ENCODE measurements at places on chromosomes 6 and 20. TPM values are rescaled to one million over a fixed set of nuclear protein-coding genes. Genes with fewer than 3 reads are reported as not detected.

DNA sequence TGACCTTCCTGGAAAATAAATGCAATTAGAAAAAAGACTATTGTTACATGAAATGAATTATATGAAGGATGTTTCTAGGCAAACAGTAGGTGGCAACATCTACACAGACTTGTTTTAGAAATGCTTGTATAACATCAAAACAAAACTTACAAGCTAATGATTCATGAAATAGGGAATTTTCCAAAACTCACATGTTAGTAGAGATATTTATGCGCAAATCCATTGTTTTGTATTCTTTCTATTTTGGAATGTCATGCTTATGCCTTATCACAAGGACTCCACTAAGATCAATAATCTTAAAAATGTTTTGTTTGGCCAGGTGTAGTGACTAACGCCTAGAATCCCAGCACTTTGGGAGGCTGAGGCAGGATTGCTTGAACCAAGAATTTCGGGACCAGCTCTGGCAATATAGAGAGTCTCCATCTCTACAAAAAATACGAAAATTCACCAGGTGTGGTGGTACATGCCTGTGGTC is 32.3 kb upstream of the LGSN start:
- DNase-seq: no peak

DNA sequence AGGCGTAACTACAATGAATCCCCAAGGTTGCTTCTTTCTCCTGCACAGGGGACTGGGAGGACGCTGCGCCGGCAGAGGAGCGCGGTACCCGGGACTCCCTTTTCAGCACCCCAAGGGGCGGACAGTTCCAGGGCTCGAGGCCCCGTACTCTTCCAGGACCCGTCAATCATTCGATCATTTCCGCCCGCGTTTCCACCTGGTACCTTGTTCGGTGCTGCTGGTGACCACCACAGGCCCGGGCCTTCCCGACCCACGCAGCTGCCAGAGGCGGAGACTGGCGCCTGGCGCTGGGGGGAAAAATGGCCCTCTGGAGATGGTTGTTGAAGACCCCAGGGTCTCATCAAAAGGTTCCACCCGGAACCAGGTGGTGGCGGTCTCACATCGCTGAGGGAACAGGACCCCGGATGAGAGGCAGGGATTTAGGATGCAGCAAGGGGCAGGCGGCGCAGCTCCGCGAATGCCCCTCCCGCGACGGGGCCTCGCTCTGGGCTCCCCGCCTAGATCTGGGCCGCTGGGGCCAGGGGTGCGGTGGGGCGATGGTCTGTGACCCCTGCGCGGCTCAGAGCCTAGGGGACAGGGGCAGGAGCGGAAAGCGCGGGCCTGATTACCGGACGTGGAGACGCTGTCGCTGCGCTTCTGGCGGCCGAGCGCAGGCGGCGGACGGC is 744 bp downstream of the VSX1 start:
- DNase-seq: no peak

ZSCAN12 gene
- total RNA-seq: 13.9 TPM

- no peak for DNase-seq
These were observed 40.7 kb downstream of the DACT2 start for GRCh38 chr6:168278904-168279303.

DNA sequence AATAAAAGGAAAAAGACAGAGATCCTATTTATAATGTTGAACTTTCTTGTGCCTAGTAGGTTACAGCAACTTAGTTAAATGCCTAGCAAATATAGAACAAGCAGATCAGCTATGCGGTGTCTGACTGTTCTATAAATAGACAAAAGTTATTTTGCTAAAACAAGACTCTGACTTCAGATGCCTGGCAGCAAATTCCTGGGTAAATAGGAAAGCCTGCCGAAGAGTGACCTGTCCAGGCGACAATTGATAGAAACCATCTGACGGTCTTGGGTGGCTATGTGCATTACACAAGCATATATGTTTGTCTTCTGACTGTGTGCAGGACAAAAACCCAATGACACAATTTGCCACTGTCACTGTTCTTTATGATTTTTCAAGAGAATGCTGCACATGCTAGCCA is 38.0 kb upstream of the PDE10A start:
- no peak for DNase-seq

CLDN20 gene
- total RNA-seq: not detected

ZNF133 gene
- total RNA-seq: 20.9 TPM

DNA sequence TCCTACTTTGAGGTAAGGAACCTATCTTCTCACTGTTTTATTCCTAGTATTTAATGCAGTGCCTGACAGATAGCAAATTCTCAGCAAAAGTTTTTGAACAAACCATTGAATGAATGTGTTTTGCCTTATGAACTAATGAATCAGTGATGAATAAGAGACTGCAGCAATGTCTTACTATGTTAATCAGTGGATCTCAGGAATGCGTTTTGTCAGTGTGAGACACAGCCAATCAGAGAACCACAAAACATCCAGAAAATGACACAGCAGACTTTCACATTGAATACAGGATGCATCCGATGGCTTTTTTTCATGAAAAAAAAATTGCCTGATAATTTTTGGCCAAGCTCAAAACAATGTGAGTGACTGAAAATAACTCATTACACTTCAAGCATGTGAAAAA is 270.5 kb downstream of the BMP2 start:
- no peak for DNase-seq

DEFB124 gene
- not detected for total RNA-seq

DNA sequence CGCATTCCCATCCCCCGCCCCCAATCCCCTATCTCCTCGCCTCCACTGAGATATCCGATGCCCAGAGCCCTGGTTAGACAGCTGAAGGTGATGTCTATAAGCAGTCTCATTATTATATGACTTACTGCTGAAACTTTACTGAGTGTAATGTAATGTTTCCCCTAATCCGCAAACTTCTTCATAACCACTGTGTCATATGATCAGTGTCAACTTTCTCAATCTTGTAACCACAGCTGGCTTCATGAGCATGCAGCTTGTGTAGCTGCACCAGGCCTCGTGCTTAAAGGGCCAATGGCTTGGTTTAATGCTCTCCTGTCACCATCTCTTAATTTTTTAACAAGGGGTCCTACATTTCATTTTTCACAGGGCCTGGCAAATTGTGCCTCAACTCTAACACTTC is 8.1 kb downstream of the ASIP start:
- no peak for DNase-seq

DNA sequence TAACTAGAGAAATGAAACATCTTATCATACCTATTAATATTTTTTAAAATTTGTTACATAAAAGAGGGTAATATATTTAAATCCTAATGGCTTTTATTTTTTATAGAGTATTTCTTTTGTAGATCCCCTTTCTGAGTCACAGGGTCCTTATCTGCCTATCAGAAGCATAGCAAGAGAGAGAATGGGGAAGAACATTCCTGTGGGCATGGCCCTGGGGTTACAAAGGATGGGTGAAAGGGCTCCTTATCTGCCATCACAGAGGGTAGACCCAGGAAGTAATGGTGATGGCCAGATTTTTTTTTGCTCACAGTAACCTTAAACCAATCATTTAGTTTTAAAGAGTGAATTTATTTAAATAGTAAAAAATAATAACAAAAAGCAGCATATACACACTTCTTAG is 582.1 kb upstream of the HTR1E start:
- DNase-seq: no peak

GRCh38 chr20:61185841-61186601 is 66.0 kb upstream of the CDH4 start:
- no peak for DNase-seq

DNA sequence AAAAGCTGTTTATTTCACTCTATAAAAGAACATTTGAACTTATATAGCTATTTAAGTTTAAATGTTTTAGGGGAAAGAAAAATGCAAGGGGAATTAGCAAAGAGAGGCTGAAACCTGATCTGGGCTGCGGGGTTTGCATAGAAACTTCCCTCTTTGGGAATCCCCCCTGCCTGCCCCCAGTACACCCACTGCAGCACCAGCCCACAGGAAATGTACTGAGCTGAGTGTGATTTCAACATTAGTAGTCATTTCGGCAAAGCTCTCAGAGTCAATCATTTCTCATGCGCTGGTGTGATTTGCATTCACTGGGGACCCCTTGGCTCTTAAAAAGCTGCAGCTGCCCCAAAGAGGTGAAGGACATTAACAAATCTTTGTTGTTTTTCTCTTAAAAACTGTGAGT is 859.4 kb downstream of the MAFB start:
- no peak for DNase-seq
